ENCODE measurements at places on chromosomes 6 and 20.

DNA sequence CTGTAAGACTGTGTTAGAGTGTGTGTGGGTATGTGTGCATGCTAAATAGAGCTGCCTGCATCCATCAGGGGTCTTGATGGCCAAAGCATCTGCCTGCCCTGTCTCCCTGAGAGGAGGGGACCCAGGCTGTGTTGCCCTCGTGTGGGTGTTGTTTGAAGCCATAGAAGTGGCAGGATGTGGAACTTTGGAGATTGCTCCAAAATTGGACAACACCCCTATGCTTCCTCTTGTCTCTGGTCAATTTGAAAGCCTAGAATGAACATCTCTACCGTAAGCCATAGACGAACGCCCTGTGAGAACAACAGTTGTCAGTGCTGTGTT, 82.6 kb downstream of the ASXL1 start:
- DNase-seq, result no peak

- peak; percentile 18 for DNase-seq
Measured at GRCh38 chr20:50924261-50924920, 6.8 kb downstream of the ADNP start.

- DNase-seq, result no peak
Measured at GRCh38 chr6:75611702-75612375, 10.2 kb downstream of the SENP6 start.

DNA sequence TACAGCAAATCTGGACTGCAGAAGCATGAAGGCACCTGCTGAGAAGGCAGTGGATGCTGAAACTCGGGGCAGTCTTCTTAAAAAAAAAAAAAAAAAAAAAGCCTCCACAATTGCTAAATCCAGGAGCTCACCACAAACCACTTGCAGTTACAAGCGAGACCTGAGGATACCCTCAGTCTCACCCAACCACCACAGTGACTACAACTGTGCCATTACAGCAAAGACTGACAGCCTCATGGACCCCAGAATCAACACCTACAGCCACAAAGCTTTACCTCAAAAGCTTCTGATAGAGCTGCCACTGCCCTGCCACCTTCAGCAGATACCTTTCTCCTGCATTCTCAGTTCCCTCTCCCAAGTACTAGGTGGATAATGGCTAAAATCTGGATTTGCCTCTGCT, 9.0 kb downstream of the COL21A1 start:
- no peak for DNase-seq

- no peak for DNase-seq
Measured at GRCh38 chr20:31562241-31562640, 42.8 kb upstream of the ID1 start.

- DNase-seq, result no peak
Measured at GRCh38 chr6:143676437-143677045, 1.2 kb upstream of the PHACTR2 start.

GRCh38 chr6:4069199-4069598, 9.7 kb downstream of the FAM217A start:
- no peak for DNase-seq

All from suppressor macrophage (primary cell).